ENCODE measurements at places on chromosomes 5 and 9. TPM values are rescaled to one million over a fixed set of nuclear protein-coding genes. Genes with fewer than 3 reads are reported as not detected.
A peak's percentile ranks its signal among the peaks of the same experiment; 100 is the strongest.

DNA sequence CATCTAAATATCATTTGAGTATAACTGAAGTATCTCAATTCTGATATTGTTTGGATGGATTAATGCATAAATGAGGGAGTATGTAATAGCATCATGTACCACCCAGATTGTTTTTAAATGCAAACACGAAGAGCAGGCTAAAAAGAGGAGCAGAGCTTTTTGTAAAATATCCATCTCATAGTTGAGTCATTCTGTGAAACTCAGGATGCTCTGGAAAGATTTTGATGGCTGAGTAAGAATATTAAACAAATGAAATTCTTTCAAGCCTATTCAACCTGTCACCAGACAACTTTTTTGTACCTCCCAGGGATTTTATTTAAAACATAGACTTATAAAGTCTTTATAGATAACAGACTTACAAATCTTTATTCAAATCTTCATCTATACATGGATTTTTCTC, 625.9 kb downstream of the TLE4 start:
- no peak for DNase-seq

GRCh38 chr9:8907868-8908267, 1108.3 kb upstream of the DMAC1 start:
- peak; percentile 66 for DNase-seq

GRCh38 chr5:109656829-109657228, 32.9 kb upstream of the MAN2A1 start:
- peak; percentile 44 for DNase-seq

Gene TPPP
- 0.17 TPM for total RNA-seq

DNA sequence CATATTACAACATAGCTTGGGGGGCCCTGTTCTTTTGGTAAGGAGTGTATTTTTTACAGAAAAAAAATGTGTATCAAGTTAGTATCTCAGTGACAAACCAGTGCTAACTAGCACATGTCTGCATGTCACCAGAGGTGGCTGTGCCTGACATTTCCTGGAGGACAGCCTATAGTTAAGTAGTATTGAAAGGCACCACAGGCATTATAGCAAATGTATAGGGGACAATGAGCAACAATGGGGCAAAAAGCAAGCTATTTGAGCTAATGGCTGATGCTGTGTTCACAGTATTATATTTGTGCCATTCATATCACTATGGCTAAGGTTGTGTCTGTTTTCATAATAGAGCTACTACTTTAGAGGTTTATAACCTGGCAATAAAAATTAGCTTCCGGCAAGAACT, 1644.0 kb downstream of the MAT2B start:
- DNase-seq: no peak

Gene MUSK
- total RNA-seq: not detected

- DNase-seq: peak; percentile 21
These were observed 243.5 kb downstream of the ENC1 start for GRCh38 chr5:74396913-74397622.

DNA sequence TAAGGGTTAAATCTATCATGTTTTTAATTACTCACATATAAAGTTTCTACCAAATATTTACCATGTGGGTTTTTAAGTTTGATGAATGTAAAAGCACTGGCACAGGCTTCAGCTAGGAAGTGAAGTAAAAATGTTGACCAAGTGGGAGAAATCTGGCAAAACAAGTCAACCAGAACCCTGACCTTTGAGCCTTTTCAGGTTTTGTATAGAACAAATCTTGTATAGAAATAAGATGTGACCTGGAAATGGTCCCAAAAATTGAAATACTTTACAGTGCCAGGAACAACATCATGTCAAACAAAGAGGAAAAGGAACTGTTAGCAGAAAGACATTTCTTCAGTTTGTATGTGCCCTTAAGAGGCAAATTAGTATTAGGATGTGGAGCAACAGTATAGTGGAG, 137.6 kb downstream of the CCDC192 start:
- no peak for DNase-seq

- DNase-seq: no peak
These were observed 790.8 kb upstream of the NUDT12 start for GRCh38 chr5:104353371-104353770.

DNA sequence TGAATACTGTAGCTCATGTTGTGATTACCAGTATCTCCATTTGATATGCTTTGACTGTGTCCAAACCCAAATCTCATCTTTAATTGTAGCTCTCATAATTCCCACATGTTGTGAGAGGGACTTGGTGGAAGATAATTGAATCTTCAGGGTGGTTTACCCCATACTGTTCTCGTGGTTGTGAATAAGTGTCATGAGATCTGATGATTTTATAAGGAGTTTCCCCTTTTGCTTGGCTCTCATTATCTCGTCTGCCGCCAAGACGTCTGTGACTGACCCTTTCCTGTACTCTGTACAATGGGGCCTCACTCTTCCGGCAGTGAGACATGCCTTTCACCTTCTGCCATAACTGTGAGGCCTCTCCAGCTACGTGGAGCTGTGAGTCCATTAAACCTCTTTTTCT, 59.3 kb downstream of the TRIO start:
- peak; percentile 48 for DNase-seq

DNA sequence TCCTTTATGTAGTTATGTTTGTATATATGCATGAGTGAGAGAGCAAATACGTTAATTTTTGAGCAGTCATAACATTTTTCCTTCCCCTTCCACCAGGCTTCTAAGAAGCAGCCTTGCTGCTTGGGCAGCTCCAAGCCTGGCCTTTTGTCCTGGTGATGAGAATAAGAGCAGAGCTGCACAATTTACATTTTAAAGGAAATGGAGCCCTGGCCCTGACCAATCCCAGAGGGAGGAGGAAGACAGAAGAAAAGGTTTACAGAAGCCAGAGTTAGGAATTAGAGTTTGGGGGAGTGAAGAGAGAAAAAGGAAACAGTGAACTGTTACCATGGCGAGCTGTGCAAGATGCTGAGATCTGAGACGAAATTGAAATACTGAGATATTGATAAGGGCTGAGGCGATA, 25.3 kb upstream of the EFNA5 start:
- no peak for DNase-seq

DNA sequence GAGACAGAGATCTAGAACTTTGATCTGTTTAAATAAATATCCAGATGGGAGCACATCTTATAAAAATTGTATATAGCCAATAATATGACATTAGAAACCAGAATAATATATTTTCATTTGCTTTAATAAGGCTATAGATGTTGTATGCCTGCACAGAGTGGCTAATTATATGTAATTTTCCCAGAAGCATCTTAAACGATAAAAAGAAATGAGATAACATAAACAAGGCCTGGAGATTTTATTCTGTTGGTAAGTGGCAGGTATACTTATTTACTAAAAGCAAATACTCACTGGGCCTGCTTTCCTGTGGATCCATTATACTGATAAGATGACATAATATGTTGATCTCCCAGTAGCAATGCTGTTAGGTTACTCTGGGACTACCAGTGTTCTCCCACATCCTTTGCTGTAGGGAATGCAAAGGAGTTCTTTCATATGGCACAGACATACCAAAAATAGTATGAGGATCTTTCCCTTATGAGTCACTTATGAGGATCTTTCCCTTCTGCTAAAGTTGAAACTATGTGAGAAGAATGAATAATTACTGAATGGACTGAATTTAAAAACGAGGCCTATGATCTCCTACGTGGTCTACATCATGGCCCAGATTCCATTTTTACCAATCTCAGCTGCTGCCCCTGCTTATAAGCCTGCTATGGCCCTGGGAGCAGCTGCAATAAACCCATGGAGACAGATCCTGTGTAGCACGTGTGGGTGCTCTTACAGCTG, 112.1 kb downstream of the NUDT12 start:
- DNase-seq: peak; percentile 68

Gene IRX1
- total RNA-seq: 3.3 TPM

- peak; percentile 81 for DNase-seq
These were observed 73.2 kb upstream of the EPB41L4A start for GRCh38 chr5:112492291-112492690.

Gene MYO10
- total RNA-seq: 79.5 TPM

GRCh38 chr9:123373447-123373923, 17.5 kb downstream of the CRB2 start:
- no peak for DNase-seq

- DNase-seq: no peak
These were observed 13.1 kb upstream of the HSD17B4 start for GRCh38 chr5:119439140-119439631.

Gene SPOCK1
- total RNA-seq: 224 TPM

Gene PRDM9
- not detected for total RNA-seq

GRCh38 chr5:173882632-173883031, 5.5 kb upstream of the CPEB4 start:
- no peak for DNase-seq

Data from renal cortical epithelial cell (primary cell).